SJSA1 (cell line): ENCODE measurements at places on chromosomes 5 and 9. TPM values are rescaled to one million over a fixed set of nuclear protein-coding genes. Genes with fewer than 3 reads are reported as not detected.

DNA sequence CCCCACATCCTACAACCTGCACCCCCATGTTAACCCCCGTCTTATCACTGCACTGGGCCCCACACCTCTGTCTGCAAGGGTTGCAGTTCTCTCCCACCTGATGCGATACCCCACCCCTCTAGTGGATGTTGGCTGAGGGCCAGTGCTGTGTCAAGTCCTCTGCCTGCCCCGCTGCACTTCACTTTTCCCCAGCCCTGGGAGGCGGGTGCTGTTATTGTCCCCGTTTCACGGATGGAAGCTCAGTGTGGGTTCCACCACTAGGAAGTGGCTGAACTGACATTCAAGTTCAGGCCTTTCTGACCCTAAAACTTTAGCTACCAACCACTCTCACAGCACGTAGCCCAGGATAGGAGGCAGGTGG, 3.5 kb downstream of the SNCB start:
- no peak for DNase-seq

GRCh38 chr5:57802131-57802530, 319.5 kb upstream of the ACTBL2 start:
- DNase-seq: no peak

- peak; percentile 74 for DNase-seq
Measured at GRCh38 chr5:181173420-181174342, 26.3 kb downstream of the OR2V2 start.

GRCh38 chr5:93236807-93237421, 344.1 kb downstream of the NR2F1-AS1 start:
- no peak for DNase-seq

- peak; percentile 23 for DNase-seq
Measured at GRCh38 chr9:5455181-5455580, 4.8 kb downstream of the CD274 start.

Gene CCDC69
- 0.03 and 0.39 TPM in 2 replicates for total RNA-seq

Gene FAM169A
- 16.5 and 21.9 TPM in 2 replicates for total RNA-seq

Gene TRAF2
- 11.3 and 17.1 TPM in 2 replicates for total RNA-seq
